Stromal cell of bone marrow (primary cell): ENCODE measurements at places on chromosomes 4 and X.

GRCh38 chr4:70943114-70943513 is 40.9 kb downstream of the MOB1B start:
- no peak for DNase-seq

- no peak for DNase-seq
Observed at GRCh38 chrX:37824491-37825214, 22.7 kb downstream of the DYNLT3 start.

DNA sequence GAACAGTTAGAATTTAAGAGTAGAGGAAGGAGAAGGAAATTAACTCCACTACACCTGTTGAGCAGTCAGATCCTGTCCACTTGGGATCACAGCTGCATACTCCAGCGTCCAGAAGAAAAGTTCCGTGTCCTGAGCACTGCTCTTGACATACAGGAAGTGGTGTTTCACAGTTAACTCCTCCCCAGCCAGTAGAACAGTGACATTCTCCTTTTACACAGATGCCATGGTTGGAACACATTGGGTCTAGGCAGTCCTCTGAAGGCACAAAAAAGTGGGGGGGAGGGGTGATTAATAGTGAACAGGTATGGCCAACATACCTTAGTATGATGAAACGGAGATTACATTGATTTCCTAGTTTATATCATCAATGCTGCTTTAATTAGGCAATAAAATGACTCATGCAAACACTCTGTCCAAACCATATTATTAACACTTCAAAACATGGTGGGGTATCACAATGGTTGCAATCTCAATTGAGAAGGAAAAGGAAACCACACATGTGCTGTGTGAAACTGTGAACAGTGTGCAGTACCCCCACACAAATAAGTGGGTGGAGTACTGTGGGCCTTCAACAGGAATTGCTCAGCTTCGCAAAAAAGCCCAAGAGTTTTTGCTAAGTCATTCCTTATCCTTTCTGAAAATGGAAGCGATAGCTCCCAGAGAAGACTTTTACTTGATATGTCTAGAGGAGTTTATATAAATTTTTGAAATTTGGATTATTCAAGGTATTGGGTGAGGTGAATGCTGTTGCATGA is 295.6 kb downstream of the SH2D1A start:
- no peak for DNase-seq

GRCh38 chrX:96372313-96373046 is 312.2 kb upstream of the DIAPH2 start:
- peak; percentile 41 for DNase-seq

GRCh38 chrX:20224814-20225487 is 41.8 kb downstream of the RPS6KA3 start:
- DNase-seq, result no peak
